Stimulated activated CD4-positive, alpha-beta T cell treated with anti-CD3 and anti-CD28 coated beads, Interleukin-4, amount 100 ng/mL, for 24 hours (primary cell): ENCODE measurements at places on chromosomes 7 and 10.

GRCh38 chr7:113141803-113142202 lies 23.4 kb upstream of the SMIM30 start:
- DNase-seq = no peak

DNA sequence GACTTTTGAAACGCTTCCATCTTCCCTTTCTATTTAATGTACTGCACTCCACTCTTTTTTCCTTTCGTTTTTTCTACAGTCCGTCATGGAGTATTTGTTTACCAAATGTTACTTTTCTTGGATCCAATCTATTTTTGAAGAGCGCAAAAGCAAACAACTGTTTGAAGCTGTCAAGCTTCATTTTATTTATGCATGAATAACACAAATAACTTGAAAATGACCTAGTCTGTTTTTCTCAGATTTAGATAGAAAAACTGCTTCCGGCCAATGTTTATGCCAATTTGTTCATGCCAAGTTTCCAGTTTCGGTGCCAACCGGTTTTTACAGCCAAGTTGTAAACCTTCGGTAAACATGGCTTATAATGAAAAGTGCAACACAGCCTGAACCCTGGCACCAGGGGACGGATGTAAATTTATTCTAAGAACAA lies 150.9 kb upstream of the KLF6 start:
- no peak for DNase-seq

DNA sequence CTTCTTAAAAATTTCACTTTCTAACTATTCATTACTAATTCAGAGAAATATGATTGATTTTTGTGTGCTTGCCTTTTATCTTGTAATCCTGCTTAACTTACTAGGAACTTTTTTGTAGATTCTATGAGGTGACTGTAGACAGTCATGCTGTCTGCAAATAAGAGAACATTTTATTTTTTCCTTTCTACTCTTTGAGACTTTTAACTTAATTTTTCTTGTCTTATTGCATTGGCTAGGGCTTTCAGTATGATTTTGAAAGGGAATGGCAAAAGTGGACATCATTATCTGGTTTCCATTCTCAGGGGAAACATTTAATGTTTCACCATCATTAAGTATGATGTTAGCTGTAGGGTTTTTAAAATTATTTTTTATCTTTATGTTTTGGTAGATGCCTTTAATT lies 23.6 kb downstream of the TBC1D12 start:
- DNase-seq = no peak

DNA sequence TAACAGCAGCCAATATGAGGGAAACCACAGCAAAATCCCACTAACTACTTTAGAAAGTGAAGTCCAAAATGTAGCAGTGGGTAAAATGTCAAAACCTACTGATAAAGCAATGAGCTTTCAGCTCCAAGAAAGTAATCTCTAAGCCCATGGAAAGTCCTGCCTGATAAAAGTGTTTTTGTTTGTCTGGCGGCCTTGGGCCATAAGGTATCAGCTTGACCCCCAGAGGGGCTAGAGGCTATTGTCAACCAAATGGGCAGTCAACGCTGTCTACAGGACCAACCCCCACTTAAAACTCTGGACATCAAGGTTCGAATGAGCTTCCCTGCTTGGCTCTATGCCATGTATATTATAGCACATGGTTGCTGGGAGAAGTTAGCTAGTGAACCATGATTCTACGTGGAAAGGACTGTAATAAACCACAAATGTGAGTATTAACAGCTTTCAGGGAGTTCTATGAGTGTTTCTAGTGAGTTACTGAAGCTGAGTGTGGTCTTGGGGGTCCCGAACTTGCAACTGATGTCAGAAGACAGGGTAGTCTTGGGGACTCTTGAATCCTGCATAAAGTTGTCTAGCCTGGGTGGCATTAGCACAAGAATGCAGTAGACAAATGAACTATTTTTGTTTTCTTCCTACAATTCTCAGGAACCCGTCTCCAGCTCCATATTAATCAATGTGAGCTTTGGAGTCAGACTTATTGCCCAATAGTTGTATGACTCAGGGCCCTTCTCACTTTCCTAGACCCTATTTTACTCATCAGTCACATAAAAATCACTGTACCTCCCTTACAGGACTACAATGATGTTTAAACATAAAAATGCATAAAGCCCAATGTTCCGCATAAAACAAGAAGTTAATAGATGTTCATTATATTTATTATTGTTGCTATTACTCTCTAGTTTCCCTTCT lies 164.9 kb downstream of the DGKI start:
- DNase-seq = no peak

GRCh38 chr7:39465055-39465929 lies 100.9 kb upstream of the YAE1 start:
- DNase-seq = peak; percentile 39

- DNase-seq = no peak
Measured at GRCh38 chr7:157120181-157120580, 18.5 kb upstream of the UBE3C start.

- DNase-seq = peak; percentile 56
Measured at GRCh38 chr10:35219292-35219691, 92.6 kb downstream of the CREM start.

- no peak for DNase-seq
Measured at GRCh38 chr7:120521761-120522737, 249.1 kb downstream of the KCND2 start.

DNA sequence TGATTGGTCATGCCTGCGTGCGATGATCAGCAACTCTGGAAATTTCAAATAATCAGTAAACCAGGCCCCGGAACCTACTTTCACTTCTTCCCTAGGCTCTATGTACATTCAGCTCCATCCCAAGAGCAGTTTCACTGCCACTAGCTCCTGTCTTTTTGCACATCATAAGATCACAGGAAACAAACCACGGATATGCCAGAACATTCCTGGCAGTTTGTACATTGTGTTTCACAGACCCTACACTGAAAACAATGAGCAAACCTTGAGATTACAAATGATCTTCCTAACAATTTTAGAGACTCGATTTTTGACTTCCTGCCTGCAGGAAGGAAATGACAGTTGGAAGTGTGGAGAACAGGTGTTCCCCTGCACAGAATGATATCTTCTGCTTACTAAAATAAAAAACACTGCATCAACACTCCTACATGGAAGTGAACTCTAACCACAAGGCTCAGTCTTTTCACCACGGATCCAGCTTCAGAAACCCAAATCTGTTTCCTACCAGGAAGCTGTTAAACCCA lies 7.6 kb upstream of the TMEM236 start:
- no peak for DNase-seq

DNA sequence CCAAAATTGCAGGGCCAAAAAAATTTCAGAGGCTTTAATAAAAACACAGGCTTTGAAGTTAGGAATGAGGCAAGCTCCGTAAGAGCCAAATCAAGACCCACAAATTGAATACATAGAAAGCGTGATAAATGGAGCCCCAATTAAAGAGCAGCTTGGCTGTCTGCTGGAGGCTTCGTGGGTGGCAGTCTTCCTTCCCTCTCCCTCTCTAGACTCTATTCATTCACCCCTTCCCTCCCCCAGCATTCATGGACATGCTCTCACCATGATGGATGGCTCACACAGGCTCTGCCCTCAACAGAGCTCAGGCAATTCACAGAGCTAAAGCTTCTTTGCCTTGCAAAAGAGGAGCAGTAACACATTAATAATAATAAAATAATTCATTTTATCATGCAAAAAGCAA lies 214.1 kb downstream of the HERPUD2 start:
- no peak for DNase-seq

DNA sequence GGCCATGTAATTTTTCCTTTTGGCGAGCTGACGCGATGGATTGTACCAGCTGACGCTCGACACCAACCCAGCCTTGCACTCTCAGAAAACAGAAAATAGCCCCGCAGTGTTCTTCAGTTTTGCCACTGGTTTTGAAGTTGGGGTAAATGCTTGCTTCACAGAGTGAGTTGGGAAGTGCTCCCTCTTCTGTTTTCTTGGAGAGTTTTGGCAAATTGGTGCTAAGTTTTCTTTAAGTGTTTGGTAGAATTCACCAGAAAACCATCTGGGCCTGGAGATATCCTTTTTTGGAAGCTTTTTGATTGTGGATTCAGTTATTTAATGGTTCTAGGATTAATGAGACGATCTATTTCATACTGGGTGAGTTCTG lies 252.8 kb downstream of the ELFN1 start:
- no peak for DNase-seq

- no peak for DNase-seq
Measured at GRCh38 chr10:17113889-17114540, 15.6 kb downstream of the CUBN start.

DNA sequence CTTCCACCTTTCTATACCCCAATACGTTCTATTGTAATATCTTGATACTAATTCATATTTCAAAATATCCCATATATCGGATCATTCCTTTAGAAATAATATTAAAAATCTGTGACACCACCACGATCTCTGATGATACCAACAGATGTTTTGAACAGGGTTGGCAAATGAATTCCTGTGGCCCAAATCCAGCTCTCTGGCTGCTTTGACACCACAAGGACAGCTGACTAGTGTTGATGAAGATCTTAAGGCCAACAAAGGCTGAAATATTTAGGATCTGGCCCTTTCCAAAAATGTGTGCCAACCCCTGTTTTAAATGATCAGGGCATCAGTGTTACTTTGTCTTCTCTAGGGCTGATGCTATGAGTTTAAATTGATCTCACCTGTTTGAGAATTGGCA lies 380.7 kb upstream of the PFKP start:
- DNase-seq = no peak

- no peak for DNase-seq
Measured at GRCh38 chr7:38308140-38308539, 34.7 kb upstream of the TARP start.

DNA sequence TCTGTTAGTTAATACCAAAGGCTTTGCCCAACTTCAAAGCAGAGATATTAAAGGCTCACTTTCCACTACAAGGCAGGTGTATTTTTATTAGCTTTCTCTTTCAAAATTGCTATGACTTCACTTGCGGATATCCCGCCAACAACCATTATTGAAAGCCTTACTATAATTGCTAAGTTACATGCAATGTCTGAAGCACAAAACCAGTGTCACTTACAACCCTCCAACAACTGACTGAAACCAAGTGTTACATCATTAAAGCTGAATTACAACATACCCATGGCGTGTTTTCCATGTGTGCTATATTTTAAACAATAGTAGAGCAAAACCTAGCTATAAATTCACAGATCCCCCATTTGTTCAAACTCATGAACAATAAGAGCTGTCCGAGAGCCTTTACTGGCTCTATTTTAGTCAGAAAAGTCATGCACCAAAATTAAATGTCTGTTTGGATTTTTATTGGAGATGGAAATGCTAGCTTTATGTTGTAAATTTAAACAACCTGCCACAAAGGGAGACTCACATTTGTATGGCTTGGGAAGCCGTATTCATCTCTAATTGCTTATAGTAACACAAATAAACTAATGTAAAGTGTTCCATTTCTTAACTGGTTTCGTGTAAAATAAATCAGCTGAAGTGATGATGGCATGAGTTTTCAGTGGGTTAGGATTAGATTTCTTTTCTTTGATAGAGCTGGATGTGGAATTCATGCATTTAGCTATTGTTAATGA lies 227.1 kb downstream of the AGMO start:
- no peak for DNase-seq

DNA sequence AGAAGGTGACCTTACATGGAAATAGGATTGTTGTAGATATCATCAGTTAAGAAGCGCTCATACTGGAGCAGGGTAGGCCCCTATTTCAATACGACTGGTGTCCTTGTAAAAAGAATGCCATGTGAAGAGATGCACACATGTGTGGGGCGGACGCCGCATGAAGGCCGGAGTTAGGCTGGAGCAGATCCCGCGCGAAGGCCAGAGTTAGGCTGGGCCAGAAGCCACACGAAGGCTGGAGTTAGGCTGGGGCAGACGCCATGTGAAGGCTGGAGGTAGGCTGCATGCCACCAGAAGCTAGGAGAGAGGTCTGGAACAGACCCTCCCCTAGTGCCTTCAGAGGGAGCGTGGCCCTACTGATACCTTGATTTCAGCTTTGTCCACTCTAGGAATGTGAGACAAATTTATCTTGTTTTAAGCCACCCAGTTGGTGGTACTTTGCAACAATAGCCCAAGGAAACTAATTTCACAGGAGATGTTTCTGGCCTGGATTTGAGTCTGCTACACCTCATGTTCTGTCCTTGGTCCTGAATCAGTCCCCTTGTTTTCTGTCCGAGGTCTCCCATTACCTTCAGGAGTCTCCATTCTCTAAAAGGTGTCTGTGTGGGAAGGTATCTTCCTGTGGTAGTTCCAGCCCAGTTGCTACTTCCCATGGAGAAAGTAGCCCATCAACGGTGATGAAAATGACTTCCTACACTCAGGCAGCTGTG lies 585.8 kb downstream of the LRMDA start:
- no peak for DNase-seq

- no peak for DNase-seq
Measured at GRCh38 chr10:95693071-95693667, 558 bp downstream of the TCTN3 start.

DNA sequence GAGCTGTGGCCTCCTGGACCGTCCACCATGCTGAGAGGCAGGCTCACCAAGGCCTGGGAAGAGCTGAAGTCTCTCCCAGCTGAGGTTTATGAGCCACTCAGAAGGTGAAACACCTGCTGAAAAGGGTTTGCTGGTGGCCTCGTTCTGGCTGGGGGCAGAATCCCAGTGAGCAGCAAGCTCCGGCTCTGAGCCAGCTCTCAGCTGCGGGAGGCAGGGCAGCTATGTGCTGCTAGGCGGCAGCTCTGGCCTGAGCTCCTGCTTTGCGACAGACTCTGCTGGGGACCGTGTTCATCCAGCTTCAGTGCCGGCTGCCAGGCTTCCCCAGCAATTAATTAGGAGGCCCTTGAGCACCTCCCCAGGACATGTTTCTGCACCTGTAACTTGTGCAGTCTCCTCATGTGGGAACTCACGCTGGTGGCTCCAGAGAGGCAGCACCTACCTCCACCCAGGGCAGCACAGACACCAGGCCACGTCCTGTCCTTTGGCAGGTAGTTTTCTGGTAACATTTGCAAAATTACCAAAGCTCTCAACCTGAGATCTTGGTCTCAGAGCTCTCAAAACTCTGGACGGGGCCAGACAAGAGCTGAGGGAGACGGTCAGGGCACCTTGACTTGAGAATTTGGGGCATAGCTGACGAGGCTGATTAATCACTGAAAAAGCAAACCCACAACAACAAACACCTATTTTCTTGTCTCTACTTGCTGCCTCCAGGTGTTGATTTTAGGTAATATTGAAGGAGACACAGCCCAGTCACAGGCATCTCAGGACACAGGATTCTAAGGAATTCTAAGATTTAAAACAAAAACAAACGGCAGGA lies 185.0 kb downstream of the TCERG1L start:
- DNase-seq = no peak

GRCh38 chr10:88923520-88923919 lies 29.1 kb downstream of the ACTA2 start:
- no peak for DNase-seq

GRCh38 chr7:2938514-2939192 lies 94.5 kb upstream of the GNA12 start:
- DNase-seq = no peak

GRCh38 chr10:44831581-44831980 lies 79.6 kb upstream of the TMEM72 start:
- DNase-seq = no peak
